A375 (cell line): ENCODE measurements at places on chromosomes 1 and 21. TPM values are rescaled to one million over a fixed set of nuclear protein-coding genes. Genes with fewer than 3 reads are reported as not detected.

DIO1 gene
- not detected in 2 replicates for total RNA-seq

THRAP3 gene
- 61.2 and 61.7 TPM in 2 replicates for total RNA-seq

IFNGR2 gene
- total RNA-seq = 37.4 and 39.2 TPM in 2 replicates

FOXD3 gene
- total RNA-seq = 6.1 TPM in 2 replicates

TNFAIP8L2 gene
- not detected in 2 replicates for total RNA-seq

OR2W3 gene
- total RNA-seq = 0.45 and 2.8 TPM in 2 replicates
